ENCODE measurements at places on chromosomes 16 and 17. TPM values are rescaled to one million over a fixed set of nuclear protein-coding genes. Genes with fewer than 3 reads are reported as not detected.

DNA sequence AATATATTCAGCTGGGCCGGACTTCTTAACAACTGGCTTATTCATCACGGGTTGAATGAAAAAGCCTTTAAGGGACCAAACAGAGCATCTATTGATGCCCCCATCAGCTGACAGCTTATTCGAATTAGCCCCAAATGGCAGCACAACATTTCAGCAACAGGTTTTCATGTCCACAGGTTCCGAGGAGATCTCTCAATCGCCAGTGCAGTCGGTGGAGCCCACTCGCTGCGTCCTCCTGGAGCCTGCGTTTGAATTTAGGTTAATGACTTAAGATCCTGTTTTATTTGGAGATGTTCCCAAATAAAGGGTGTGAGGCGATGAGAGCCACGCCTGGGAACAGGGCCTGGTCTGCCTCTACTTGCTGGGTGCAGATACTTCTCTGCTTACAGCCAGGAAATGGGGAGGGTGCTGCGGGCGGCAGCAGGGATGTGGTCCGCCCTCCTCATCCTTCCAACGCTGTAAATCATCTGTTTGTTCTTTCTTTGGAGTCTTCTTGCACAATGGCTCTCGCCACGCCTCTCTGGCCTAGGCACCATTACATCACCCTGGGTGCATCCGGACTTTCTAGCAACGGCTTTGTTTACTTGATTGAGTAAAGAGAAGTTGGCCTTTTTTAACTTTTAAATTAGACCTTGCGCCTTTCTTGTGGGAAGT is 22.6 kb downstream of the NDE1 start:
- DNase-seq: peak; percentile 42

DNA sequence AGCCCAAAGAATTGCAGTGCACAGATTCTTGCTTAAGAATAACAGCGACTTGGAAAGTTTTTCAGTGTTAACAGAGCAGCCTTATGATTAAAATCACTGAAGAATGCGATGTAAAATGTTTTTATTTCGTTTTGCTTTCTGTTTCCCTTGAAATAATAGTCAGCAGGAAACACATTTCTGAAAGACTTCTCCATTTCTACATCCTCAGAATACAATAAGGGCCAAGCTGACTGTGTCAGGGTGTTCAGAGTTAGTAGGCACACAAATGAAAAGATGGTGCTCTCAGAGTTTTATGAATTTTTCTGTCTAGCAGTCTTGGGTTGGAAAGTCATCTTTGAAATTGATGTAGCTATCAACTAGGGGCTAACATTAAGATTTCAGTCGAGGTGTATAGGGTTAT is 582.9 kb upstream of the RBFOX1 start:
- no peak for DNase-seq

GRCh38 chr17:81516439-81516838 is 3.8 kb upstream of the ACTG1 start:
- no peak for DNase-seq

- no peak for DNase-seq
Observed at GRCh38 chr16:81703177-81704155, 75.6 kb upstream of the PLCG2 start.

DNA sequence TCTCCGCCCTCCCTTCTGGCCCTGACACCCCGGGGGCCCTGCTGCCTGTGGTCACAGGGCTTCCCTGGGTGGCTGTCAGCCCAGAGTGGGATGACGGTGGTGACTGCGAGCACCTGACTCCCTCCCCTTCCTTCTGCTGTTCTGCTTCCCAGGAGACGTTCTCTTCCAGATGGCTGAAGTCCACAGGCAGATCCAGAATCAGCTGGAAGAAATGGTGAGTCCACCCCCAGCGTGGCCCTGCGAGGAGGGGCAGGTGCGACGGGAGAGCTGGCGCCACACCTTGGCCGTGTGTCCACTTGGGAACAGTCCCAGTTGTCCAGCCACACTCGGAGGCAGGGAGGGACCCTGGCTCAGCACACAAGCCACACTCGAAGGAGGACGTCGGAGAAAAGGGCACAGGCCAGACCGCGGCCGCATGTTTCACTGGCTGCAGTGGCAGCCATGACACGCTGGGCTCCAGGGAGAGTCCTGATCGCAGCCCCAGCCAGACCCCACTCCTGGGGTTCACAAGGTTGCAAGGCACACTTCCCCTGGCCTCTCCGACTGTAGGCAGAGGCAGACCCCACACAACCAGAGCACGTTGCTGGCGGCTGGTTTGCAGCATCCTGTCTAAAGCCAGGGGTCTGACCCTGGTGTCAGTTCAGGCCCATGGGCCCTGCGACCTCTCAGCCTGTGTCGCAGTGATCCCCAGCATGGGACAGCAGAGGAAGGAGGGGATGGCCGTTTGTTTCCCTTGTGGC is 49.9 kb downstream of the BAIAP2 start:
- DNase-seq: no peak

- no peak for DNase-seq
Observed at GRCh38 chr17:66817750-66818149, 17.2 kb upstream of the CACNG5 start.

DNA sequence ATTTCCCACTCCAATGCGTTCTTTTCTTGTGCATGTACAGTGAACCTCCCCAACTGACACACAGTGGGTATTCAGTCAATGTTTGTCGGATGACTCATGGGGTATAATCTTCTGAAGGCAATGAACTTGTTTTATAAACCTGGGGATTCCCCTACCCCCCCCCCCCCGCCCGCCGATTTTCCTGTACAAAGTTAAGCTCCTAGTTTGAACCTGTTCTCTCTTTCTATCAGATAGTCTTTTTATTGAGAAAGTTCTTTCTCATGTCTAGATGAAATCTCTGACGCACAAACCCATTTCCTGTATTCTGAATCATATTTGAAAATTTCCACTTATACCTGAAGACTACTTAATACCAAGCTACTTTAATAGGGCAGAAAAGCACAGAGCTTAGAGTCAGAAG is 338.3 kb downstream of the CA10 start:
- no peak for DNase-seq

GRCh38 chr17:42389899-42390298 is 1.7 kb upstream of the STAT3 start:
- DNase-seq: no peak

DNA sequence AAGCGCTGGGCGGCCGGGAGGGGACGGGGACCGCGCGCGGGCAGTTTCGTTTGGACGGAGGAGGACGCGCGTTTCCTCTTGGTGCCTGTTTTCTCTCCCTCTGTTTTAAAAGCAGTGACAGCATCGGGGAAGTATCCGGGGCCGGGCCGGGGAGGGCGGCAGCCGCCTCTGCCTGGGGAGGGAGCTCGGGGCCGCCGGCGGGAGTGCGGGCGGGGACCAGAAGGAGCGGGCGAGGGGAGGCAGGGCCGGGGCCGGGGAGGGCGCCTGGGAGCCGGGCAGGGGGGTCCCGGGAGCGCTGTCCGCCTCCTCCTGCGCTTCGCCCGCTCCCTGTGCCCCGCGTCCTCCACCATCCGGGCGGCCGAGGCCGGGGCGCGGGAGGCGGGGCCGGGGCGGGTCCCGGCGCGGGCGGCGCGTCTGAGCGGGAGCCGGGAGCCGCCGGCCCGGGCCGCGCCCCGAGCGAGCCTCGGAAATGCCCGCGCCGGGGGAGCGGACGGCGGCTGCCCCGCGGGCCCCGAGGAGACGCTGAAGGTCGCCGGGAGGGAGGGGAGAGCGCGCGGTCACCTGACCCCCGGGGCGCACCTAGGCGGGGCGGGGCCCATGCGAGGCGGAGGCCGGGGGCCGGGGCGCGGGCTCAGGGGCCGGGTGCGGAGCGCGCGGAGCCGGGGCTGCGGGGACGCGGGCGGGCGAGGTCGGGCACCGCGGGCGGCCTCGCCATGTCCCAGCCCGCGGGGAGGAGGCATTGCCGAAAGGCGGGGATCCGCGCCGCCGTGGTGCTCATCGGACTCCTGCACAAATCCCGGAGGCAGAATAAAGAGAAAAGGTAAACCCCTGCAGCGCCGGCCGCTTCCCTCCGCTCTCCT is 57.3 kb downstream of the RAP1GAP2 start:
- no peak for DNase-seq

DNA sequence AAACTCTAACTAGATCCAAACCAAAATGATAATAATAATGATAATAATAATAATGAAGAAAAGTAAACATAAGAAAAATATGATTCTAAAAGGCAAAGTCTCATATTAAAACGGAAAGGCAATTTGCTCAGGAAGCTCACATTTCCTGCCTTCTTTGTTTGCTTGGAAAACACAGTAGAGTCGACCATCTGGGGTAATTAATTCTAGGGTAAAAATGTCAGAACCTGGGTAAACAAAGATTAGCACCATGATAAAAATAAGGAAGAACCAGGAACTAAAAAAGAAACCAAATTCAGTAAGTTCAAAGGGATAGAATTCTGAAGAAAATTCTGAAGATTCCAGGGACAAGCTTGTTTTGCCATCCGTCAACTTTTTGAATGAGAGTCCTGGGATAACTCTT is 16.2 kb downstream of the KRABD2 start:
- no peak for DNase-seq

DNA sequence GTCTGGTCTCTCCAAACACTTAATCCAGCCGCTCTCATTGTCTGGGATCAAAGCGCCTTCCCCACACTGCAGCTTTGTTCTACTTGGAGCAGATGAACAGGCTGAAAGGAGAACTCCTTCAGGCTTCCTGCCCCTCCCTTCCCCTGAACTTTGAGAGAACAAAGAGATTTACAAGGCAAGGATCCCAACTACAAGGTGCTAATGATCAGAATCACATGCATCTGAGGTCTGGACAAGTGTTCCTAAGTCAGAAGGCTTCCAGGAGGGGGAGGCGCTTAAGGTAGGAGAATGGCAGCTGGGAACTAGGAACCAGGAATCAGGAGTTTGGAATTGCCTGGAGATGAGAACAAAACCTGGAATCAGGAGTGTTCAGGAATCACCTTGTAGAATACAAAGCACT is 606.3 kb upstream of the CDH11 start:
- no peak for DNase-seq

DNA sequence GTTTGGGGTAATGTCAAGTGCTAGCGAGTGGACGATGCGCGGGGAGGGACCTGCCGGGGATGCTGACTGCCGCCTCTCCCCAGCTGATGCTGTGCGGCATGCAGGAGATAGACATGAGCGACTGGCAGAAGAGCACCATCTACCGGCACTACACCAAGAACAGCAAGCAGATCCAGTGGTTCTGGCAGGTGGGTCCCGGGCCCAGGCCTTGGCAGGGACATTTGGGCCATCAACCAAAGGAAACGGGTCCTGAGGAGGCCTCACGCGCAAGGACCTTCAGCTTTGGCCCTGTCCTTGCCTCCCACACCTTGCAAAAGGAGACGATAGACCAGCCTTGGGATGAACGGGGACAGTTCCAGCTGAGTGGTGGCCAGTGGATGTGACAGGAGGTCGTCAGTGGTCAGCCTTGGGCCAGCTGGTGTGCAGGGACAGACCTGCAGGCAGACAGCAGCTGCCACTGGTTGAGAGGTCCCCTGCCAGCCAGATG is 13.6 kb upstream of the CLEC18A start:
- DNase-seq: no peak

GRCh38 chr16:85529489-85530369 is 83.4 kb upstream of the GSE1 start:
- DNase-seq: no peak

GRCh38 chr17:73045724-73046123 is 46.8 kb downstream of the SLC39A11 start:
- no peak for DNase-seq

GRCh38 chr16:3841729-3842508 is 38.6 kb downstream of the CREBBP start:
- DNase-seq: no peak

DNA sequence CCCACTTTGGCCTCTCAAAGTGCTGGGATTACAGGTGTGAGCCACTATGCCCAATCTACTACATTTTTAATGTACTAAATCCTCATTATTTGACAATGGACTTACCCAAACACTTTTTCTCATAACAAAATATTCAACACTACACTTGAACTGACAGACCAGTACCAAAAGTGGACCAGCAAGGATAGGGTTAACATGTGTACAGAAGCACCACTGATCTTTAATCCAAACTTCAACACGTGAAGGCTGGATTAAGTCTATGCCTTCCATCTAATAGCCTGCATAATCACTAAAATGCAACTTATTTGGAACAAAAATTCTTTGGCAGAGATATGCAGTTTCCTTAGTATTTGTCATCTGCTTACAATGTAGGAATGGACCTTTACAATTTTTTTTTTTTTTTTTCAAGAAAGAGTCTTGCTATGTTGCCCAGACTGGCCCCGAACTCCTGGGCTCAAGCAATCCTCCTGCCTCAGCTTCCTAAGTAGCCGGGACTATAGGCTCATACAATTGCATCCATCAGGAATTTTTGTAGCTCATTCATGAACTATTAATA is 60.0 kb upstream of the BCAR1 start:
- DNase-seq: no peak

GRCh38 chr16:1514507-1514906 is 19.0 kb upstream of the TMEM204 start:
- no peak for DNase-seq

GRCh38 chr16:89256651-89257254 is 39.2 kb downstream of the ZNF778 start:
- no peak for DNase-seq

The GLP2R gene
- polyA plus RNA-seq: not detected

The FOXC2 gene
- 37.9 TPM for polyA plus RNA-seq

The SLC13A5 gene
- polyA plus RNA-seq: 4.8 TPM

The MAP2K6 gene
- polyA plus RNA-seq: 19.7 TPM

The CPHXL2 gene
- polyA plus RNA-seq: not detected

The TAC4 gene
- not detected for polyA plus RNA-seq

The TM4SF5 gene
- 2.0 TPM for polyA plus RNA-seq

The SLC22A31 gene
- polyA plus RNA-seq: 0.21 TPM

The KRT9 gene
- polyA plus RNA-seq: not detected

The SYCE1L gene
- polyA plus RNA-seq: 1.8 TPM

Data from left renal cortex interstitium (tissue), 4 donors.